Activated CD4-positive, alpha-beta T cell treated with anti-CD3 and anti-CD28 coated beads for 36 hours (primary cell): ENCODE measurements at places on chromosomes 11 and 22. TPM values are rescaled to one million over a fixed set of nuclear protein-coding genes. Genes with fewer than 3 reads are reported as not detected.

- peak; percentile 75 for DNase-seq
Observed at GRCh38 chr11:122981388-122982264, at the start of gene BSX. TSS of gene BSX (minus strand) at chr11:122981834. CDS start at chr11:122981671, 163 bp downstream.

DNA sequence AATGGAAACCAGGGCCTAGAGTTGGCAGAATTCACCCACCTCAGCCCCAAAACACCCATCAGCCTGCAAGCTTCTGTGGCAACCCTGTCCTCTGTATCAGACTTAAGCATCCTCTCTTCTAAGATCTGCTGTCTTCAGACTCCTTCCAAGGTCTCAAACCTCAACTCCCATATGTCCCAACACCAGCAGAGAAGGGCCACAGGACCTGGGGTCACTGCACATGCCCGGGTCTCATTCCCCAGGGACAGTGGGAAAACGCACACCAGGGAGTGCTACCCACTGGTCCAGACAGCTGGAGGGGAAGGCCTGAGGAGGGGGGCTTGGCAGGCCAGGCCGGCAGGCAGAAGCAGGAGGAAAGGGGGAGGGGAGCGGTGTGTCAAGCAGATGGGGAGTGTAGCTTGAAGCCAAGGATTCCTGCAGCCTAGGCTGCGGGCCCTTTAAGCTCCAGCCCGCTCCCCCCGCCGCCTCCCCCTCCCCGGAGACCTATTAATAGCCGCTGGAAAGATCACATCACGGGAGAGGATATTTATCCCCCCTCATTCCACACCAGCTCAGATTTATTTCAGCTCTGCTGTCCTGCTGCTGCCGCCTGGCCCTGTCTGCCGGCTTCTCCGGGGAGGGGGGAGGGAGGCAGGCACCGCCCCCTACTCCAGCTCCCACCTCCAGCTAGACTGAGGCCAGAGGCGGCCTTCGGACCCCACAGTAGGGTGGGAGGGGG, 16.7 kb downstream of the BCL9L start:
- peak; percentile 34 for DNase-seq

DNA sequence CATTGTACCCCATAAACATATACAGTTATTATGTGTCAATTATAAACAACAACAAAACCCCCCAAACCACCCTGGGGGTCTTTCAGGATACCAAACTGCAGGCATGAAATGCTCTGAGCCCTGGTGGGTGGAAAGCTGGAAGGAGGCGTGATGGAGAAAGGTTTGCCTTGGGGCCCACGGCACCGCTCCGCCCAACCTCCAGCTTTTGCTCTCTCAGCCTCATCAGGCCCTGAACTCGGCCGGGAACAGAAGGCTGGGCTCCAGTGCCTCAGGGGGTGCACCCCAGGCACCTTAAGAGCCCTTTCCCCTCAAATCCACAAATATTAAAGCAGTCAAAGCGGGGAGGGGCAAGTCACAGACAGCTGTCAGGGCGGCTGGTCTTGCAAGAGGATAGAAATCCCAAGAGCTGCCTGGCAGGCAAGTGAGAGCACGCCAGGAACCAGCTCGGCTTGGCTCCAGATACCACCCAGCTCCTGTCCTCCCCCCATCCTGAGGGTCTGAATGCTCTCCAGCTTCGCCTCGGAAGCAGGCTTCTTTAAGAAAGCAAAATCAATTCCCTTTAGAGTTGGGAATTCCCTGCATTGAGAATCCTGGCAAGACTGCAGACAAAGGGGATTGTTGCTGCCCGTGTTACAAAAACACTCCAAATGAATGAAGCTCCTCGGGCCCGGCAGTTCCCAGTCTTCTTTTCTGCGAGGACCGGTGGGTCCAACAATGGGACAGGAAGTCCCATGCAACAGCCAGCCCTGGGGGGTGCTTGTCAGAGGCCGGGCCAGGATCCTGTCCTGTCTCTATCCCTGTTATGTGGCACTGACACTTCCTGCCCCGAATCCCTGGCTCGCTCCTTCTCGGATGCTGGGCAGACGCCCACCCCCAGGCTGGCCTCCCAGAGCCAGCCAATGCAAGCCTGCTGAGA, 80.8 kb downstream of the NAT10 start:
- no peak for DNase-seq

DNA sequence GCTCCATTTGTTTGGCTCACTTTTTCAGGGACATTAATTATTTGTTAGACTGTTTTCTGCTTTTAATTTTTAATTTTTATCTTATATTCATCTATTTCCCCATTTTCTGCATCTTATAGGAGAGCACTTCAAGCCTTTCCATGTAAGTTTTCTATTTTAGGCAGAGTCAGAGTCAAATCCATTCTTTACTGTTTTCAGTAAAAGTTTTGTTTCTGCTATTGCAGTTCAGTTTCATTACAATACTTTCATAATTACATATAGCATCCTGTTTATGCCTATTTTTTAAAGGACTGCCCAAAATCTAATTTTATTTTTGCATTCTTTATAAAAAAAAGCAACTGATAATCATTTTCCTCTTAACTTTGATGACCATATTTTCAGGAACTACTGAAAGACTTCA, 3.8 kb upstream of the OR10A5 start:
- DNase-seq = no peak

CHRM4 gene
- not detected for total RNA-seq

GRCh38 chr11:126403022-126403581, 47.6 kb downstream of the ST3GAL4 start:
- no peak for DNase-seq

DNA sequence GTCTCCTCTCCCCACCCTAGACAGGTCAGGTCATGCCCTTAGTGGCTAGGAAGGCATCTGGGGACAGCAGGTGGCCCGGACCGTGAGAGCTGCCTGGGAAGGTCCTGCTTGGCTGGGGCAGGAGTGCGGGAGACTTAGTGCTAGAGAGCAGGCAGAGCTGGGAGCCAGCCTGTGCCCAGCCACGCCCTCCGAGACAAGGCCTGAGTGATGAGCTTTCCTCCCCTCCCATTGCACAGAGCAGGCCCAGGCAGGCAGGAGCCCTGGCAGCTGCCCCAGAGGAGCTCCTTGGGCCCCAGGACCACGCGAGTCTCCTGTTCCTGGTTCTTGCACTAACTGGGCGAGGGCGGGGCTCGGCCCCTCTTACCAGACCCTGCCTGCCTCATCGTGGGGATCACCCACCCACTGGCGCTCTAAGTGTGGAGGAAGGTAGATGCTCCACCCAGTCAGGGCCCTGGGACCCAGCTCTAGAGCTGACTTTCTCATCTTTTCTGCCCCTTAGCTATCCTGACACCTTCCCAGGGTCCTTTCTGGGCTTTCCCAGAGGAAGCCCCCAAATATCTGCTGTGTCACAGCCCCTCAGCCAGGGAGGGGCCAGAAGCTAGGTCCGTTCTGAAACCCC, 44.9 kb downstream of the MACROD1 start:
- DNase-seq = no peak

DNA sequence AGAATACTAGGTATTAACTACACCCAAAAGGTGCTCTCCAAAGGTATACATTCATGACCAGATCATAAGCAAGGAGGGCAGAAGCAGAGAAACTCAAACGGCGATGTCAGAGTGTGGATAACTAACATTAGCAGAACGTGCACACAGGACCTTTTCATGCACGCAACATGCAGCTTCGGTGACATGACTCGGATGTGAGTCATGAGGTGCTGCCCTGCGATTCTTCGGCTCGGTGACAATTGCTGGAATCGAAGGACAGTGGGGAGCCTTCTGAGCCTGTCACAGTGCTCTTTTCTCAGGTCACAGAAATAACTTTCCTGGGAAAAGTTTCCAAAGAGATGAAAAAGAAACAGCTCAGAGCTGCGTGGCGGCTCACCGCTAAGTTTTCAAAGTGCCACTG, 418.5 kb upstream of the SYN3 start:
- no peak for DNase-seq

DNA sequence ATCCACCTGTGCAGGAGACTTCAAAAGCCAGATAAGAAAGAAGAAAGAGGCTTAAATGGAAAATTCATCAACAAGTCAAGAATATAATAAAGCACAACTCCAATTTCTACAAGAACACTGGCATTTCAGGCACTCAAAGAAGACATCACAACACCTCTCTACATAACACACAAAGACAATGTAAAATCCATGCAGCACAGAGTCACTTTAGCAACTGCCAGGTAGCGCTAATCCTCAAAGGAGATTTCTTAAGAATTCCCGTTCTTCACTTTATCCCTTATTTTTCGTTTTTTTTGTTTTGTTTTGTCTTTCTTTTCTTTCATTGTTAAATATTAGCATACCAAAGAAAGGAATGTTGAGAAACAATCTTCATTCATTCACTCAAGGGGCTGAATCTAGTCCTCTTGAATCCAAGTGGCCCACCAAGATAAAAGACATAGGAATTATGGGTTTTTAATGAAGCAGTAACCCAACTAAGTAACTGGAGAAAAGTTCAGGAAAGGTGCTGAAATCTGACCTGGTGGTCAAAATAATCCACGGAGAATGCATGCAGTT, 95.0 kb downstream of the CADM1 start:
- DNase-seq = no peak

DNA sequence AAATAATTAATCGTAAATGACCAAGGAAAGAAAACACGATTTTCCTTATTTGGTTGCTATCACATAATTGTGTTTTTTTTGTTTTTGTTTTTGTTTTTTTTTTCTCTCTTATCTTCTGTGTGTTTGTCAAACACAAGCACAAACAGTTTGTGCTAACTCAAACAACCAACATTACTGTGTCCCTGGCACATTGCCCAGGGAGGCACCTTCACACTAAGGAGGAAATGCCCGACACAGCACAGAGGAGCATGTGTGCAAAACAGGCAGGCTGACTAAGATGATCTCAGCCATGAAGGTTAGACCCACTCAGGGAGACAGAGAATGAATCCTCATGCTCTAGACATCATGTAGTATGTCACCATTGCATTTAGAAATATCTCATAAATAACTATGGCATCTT, 130.1 kb downstream of the SOX6 start:
- no peak for DNase-seq

C22orf31 gene
- not detected for total RNA-seq

GRCh38 chr11:70397336-70397982, 870 bp upstream of the CTTN start:
- peak; percentile 34 for DNase-seq

GRCh38 chr22:39294571-39295468, 24.6 kb downstream of the RPL3 start:
- no peak for DNase-seq

DNA sequence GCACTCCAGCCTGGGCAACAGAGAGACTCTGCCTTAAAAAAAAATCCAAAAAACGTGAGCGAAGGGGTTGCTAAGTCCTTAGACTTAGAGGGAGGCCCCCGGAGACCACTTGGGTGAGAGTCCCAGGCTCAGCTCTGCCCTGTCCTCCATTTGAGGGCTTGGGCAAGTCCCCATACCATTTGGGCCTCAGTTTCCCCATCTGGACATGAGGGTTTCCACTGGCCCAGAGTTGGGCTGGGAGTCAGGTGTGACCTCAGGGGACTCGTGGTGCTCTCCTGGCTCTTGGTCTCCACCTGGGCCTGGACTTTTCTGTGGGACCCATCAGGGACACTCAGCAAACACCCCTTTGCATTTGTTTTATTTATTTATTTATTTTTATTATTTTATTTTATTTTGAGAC, 35.2 kb upstream of the CSNK1E start:
- no peak for DNase-seq

- peak; percentile 92 for DNase-seq
Observed at GRCh38 chr11:124763156-124763947, 1.3 kb upstream of the ESAM start.

- no peak for DNase-seq
Observed at GRCh38 chr11:89416961-89417360, 74.2 kb downstream of the NOX4 start.

PTPN5 gene
- total RNA-seq = not detected

DNA sequence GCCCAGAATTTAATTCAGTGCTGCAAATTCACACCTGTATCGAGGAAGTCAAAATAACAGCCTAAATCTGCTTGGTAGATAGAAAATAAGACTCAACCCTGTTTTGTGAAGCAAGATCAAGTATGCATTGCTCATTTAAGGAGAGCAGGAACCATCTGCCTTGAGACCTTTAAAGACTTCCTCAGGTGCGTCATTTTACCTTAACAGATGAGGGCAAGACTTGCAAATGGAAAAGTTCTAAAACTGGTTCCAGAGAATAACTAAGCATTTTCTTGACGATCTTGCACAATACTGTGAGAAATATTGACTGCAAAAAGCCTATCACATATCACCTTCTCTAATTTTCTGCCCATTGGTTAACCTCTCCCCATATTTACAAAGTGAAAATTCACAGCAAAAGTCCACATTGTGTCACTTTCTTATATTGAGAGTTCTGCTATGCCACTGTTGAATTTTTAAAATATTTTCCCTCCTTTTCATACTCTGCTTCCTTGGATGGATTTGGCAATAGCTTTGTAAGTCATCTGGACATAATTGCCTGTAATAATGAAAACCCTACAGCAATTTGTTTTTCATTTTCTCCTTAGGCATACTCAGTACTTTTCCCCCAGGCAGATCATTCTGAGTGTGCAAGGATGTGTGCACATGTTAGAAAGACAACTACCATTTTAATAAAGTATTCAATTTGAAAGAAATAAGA, 234.2 kb downstream of the AASDHPPT start:
- no peak for DNase-seq

FAM111B gene
- 38.9 TPM for total RNA-seq

DNA sequence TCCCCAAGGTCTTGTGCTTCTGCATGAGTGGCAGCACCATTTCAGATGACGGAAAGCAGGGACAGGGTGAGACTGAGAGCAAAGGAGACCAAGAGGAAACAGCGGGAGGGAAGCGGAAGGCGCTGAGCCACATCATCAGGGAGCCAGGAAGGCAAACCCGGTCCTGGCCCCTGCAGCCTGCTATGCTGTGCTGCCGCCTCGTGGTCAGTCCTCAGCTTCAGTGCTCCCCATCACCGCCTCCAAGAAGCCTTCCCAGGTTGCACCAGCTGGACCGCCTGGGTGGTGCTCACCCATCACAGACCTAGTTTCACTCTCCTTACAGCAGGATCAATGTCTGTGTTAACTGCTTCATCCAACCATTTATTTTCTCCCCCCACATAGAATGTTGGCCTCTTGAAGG, 73.0 kb upstream of the PHF21B start:
- peak; percentile 62 for DNase-seq

TRPC6 gene
- total RNA-seq = not detected

SERPIND1 gene
- total RNA-seq = not detected

OR8D4 gene
- total RNA-seq = not detected

OR51V1 gene
- total RNA-seq = not detected

MMP27 gene
- not detected for total RNA-seq

DNA sequence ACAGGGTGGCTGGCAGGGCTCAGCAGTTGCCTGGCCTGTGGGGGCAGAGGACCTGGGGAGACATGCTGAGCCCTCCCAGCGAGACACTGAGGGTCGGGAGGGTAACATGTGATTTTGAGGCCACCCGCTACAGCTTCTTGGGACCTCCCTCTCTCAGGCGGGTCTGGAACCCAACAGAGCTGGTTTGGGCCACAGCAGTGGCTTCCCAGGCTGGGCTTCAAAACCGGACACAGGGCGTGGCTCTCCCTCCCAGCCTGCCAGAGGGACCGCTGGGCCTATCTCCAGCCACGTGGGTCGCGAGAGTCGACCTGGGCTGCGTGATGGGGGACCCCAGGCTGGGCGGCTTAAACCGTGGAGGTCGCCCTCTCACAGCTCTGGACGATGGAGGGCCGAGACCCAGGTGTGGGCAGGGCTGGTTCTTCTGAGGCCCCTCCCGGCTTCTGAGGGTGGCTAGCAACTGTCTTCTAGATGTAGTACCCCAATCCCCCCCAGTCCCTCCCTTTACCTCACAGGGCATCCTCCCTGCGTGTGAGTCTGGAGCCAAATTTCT, 91.7 kb downstream of the KCNQ1 start:
- DNase-seq = no peak

RIMBP3C gene
- 0.18 TPM for total RNA-seq
